Foreskin keratinocyte (primary cell): ENCODE measurements at places on chromosomes 6 and 20. TPM values are rescaled to one million over a fixed set of nuclear protein-coding genes. Genes with fewer than 3 reads are reported as not detected.

DNA sequence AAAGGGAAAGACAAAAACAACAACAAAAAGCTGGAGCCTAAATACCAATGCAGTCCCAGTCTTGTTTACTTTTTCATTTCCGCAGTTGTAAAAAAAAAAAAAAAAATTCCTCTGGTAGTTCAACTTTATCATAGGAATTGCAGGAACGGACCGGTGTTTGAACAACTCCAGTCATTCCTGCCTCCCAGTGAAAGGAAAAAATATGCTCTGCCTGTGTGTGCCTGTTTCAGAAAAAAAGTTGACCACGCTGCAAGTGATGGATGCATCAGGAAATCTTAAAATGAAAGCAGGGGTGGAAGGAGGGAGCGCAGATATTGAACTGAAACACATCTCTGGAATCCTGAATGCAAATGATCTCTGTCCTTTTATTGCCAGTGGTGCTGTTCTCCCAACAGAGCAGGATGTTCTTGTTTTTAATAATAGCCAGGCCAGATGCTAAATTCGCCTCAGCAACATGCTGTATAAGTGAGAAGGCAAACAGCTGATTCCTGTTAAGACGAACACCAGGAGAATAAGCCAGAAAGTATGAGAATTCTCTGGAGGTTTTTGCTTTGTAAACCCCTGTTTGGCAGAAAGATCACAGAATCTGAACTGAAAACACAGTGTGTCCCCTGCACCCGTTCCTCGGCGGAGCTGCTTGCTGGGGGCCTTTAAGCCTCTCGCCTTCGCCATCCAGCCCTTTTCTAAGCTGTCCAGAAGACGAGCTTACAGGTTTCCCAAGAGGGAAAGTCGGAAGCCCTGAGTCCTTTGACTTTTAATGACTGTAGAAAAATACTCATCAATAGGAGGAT is 178.4 kb upstream of the SUPT3H start:
- DNase-seq, result no peak

DNA sequence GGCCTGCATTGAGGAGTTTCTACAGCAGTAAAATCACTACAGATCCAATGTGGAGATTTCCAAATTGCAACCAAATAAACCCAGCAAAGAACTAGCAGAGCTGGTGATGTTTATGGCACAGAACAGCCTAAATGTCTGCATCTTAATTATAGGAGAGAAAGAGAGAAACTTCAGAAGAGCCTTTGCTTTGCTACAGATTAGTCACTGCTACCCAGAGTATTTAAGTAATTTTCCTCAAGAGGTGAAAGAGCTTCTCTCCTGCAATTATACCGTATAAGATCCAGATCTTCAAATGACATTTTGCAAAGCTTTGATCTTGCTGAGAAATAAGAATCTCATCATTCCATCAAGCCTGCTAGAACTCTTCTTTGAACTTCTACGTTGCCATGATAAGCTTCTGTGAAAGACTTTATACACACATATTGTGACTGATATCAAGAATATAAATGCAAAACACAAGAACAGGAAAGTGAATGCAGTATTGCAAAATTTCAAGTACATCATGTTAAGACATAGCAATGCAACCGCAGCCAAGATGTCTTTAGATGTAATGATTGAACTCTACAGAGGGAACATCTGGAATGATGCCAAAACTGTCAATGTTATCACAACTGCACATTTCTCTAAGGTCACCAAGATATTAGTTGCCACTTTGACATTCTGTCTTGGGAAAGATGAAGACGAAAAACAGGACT is 48.0 kb downstream of the MKKS start:
- DNase-seq, result peak; percentile 17

DNA sequence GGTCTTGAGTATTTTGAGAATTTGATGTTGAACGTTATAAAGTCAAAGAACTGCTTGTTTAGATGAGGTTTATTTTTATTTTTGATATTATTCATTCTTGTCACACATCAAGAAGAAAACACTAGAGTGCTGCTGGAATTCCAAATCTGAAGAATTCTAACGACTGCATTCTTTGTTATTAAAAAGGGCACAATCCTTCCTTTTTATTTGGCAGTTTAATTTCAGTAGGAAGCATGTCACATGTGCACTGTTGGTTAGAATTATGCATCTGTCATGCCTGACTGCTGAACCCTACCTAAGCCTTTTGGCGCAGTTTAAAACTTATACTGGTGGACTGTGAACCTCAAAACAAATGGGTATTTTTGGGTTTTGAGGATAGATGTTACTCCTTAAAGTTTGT is 4.0 kb downstream of the ID4 start:
- no peak for DNase-seq

BNIP5 gene
- total RNA-seq, result not detected in 2 replicates

GRCh38 chr6:155795173-155795796 is 339.6 kb upstream of the NOX3 start:
- DNase-seq, result peak; percentile 64

DNA sequence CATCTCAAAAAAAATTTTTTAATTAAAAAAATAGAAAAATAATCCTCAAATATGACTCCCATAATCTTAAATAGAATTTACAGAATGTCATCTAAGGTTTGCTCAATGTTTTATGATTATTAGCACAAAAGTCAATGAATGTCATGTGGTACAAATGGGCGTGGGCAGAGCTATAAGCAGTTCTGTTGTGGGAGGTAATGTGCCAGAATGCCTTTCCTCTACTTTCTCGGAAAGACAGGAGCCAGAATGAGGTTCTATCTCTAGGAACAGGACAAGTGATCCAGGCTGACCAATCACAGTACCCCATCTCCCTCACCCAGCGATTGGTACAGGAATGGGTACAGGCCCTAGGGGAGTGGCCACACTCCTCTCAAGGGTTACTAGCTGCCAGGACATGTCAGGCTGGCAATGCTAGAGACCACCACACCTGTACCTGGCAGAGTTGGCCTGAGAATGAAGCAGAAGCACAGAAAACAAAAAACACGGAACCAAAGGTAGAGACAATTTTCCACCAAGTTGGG is 15.1 kb downstream of the RALGAPA2 start:
- DNase-seq, result no peak

GRCh38 chr6:63610944-63611343 is 24.7 kb upstream of the PHF3 start:
- no peak for DNase-seq

- DNase-seq, result no peak
Measured at GRCh38 chr20:38947931-38948362, 14.2 kb upstream of the DHX35 start.

OR12D3 gene
- total RNA-seq, result not detected in 2 replicates

DNA sequence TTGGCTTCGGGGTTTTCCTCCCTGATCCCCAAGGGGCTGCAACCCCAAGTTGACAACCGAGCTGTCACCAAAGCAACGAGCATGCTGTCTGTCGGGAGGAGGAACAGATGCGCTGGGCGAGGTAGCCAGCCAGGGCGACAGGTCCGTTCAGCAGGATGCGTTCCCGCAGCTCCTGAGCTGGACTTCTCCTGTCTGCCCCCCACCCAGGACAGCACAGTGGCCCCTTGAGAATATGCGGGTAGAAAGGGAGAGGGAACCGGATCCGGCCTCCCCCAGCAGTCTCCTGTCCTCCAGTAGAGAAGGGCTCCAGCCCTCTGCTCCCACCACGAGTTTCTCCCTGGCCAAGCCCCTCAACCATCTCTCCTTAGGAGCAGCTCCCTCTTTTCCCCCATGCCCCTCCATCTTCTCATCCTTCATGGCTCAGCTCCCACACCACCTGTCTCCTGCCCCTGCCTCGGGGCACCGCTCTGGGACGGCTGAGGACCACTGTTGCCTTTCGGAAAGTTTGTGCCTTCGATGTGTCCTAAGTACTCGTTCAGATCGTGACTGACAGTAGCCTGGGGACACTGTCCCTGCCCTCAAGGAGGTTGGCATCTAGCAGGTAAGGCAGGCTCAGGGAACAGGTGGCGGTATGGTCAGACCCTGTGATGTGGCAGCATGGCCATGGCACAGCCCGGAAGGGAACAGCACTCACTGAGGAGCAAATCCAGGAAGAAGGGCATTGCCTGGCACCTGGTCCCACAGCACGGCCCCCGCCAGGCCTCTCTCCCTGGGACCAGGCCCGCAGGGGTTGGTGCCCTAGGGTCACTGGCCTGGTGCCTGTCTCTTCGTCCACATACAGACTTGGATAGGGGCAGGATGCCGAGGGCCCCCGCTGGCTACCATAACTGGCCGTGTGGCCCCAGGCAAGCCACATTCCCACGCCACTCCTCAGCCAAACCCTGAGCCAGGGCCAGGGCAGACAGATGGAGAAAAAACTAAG is 96.3 kb downstream of the ASXL1 start:
- DNase-seq, result no peak

DNA sequence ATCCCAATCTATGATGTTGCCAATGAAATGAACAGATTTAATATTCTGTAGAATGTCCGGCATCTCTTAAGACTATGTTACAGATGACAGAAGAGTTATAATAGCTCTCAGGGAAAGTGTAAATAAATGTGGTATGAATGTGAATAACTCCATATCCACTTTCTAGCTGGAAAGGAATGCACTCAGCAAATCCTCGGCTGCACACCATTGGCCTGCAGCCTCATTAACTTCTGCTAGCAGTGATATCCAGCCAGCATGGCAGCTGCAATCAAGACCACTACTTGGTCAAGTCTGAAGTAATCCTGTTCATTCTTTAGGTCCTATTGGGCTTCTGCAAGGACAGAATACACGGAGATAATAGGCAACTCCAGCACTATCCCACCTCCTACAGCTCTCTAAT is 17.3 kb upstream of the MICA start:
- DNase-seq, result no peak

PRDM1 gene
- total RNA-seq, result 10.1 and 19.6 TPM in 2 replicates

ARFRP1 gene
- 32.3 and 39.2 TPM in 2 replicates for total RNA-seq

DNA sequence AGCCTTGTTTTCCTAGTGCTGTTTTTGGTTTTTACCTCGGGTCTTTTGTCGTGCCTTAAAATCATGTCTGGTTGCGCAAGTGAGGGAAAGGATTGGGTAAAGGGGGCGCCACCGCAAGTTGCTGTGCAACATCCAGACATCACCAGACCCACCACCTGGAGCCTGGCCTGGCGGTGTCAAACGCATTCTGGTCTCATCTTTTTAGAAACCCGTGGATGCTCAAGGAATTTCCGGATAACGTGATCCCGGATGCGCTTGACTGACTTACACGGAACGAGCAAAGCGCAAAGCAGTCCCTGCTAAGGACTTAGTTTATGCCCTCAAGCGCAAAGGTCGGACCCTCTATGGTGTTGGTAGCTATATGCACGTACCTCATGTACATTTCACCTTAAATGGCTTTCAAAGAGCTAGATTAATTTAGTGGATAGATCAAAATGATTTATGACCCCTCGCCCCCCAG is 105.2 kb downstream of the OR2B2 start:
- DNase-seq, result peak; percentile 68

- no peak for DNase-seq
Measured at GRCh38 chr6:152859225-152859624, 108.6 kb downstream of the VIP start.

CD109 gene
- total RNA-seq, result 42.4 and 47.8 TPM in 2 replicates

GRCh38 chr20:52985687-52986086 is 13.5 kb downstream of the TSHZ2 start:
- no peak for DNase-seq

DNA sequence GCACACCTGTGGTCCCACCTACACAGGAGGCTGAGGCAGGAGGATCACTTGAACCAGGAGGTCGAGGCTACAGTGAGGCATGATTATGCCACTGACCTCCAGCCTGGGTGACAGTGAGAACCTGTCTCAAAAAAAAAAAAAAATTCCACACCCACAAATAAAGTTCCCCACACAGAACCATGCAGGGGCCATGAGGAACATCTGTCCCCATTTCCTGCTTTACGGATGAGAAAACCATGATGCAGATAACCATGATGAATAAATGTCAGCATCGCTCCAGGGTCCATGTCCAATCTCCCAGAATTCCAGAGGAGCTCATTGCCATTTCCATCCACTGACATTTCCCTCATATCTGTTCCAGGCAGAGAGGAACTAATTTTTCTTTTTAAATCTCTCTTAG is 16.9 kb upstream of the AGPAT4 start:
- no peak for DNase-seq

GRCh38 chr6:122649701-122650100 is 39.5 kb downstream of the PKIB start:
- DNase-seq, result no peak

MUCL3 gene
- total RNA-seq, result not detected in 2 replicates

OR2B6 gene
- not detected in 2 replicates for total RNA-seq

CGA gene
- total RNA-seq, result not detected in 2 replicates

GRCh38 chr6:143400258-143401067 is 50.0 kb downstream of the ADAT2 start:
- DNase-seq, result no peak

GRCh38 chr20:4369798-4370124 is 351.9 kb upstream of the PRND start:
- DNase-seq, result peak; percentile 30

GRCh38 chr20:33832103-33832804 is 21.1 kb downstream of the CHMP4B start:
- DNase-seq, result no peak

- DNase-seq, result no peak
Measured at GRCh38 chr20:53599378-53599777, 5.7 kb upstream of the ZNF217 start.

CST1 gene
- total RNA-seq, result not detected in 2 replicates

GRCh38 chr20:50354721-50355589 is 155.2 kb upstream of the PTPN1 start:
- DNase-seq, result peak; percentile 63

ARHGAP18 gene
- total RNA-seq, result 37.5 and 57.1 TPM in 2 replicates

DNA sequence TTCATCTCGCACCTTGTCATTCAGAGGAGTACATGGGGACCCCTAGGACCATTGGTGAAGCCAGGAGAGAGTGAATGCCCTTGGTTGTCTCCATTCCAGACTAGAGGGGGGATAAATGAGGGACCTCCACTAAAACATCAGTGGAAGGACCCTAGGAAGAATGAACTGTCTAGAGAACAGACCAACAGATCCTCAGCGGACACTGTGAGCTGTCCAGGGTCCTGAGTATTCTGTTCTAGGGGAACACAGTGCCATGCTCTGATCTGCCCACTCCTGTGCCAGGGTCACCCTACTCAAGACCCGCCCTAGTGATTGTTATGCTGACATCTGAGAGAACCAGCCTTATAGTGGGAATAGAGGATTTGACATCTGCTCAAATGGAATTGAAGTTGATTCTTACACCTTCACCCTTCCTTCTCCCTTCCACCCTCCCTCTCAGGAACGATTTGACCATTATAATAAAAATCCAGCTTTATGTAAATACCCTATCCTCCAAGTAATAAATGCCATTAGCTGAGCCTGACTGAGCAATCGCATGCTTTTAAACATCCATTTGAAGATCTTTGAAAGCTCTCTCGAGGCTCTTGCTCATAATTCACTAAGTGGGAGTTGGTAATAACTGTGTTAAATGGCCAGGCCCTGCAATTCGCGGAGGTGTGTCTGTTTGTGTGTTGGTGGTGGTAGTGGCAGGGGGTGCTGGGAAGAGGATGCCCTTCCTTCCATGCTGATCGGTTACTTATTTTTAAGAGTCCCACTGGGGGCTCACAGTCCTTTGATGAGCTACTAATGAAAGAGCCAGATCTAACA is 43.6 kb upstream of the SLC32A1 start:
- DNase-seq, result no peak

GRCh38 chr20:50449738-50450492 is 60.3 kb upstream of the PTPN1 start:
- no peak for DNase-seq

DNA sequence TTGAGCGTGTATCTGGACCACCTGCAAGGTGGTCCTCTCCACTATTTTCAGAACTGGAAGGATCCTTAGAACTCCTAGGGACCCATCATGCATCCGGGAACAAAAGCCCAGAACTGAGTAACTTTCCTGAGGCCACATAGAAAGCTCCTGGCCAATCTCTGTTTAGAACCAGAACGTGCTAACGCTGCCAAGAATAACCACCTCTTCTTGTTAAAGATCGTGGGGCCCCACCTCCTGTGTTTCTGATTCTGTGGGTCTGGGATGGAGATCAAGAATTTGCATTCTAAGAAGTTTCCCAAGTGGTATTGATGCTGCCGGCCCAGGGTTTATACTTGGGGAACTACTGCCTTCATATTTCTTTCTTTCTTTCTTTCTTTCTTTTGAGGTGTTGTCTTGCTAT is 13.3 kb downstream of the CD40 start:
- no peak for DNase-seq
